ENCODE measurements at places on chromosomes 4 and X. TPM values are rescaled to one million over a fixed set of nuclear protein-coding genes. Genes with fewer than 3 reads are reported as not detected.
A peak's percentile ranks its signal among the peaks of the same experiment; 100 is the strongest.

DNA sequence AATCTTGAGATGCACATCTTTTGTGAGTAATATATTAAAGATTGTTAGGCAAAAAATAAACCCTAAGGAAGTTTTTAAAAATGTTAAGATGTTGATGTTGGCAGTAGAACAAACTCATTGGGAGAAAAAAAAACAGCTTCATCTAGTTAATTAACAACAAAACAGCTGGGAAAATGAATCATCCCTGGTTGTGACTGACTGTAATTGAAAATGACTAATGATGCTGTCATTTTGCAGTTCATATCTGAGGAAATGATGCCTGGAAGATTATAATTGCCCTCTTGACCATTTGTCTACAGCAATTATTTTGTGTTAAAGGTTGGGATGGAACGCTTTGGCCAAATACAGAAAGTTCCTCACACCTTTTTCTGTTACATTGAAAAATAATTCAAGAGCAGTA lies 760.4 kb upstream of the FTHL17 start:
- no peak overlapping the region for H3K4me3 ChIP-seq
- H3K27ac ChIP-seq, result no peak overlapping the region
- no peaks in the 10 kb centered on the region for H3K27me3 ChIP-seq

DNA sequence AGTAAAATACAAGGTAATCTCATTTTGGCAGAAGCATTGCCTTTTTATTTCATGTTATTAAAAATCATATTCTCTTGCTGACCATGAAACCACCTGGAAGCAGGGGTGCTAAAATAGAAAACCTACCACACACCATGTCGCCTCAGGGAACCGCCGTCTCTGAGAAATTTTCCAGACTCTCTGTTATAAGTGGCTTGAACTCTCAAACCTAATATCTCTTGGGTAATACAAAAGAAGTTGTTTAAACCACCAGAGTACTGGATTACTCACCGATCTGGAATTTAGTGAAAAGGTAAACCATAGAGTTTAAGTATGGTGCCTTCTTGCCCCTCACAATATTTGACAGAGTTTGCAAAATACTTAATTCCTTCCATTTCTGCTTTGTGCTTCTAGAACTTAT lies 27.7 kb downstream of the ENPP6 start:
- no peak for DNase-seq
- H3K36me3 ChIP-seq, result no peaks in the 10 kb centered on the region
- H3K27me3 ChIP-seq, result no peaks in the 10 kb centered on the region
- no peaks in the 10 kb centered on the region for H3K4me1 ChIP-seq

Gene DDX53
- not detected for total RNA-seq

- H3K36me3 ChIP-seq, result no peaks in the 10 kb centered on the region
- no peak for DNase-seq
- H3K27ac ChIP-seq, result peak overlapping the region; percentile 96
- H3K4me3 ChIP-seq, result no peak overlapping the region
Measured at GRCh38 chr4:169137558-169137920, 127.5 kb upstream of the CBR4 start.

- H3K4me1 ChIP-seq, result no peaks in the 10 kb centered on the region
- H3K4me3 ChIP-seq, result peak within 1 kb of the TSS; percentile 24
- H3K36me3 ChIP-seq, result no peaks in the 10 kb centered on the region
Measured at GRCh38 chr4:76434901-76435527, at the start of gene SHROOM3. TSS of gene SHROOM3 (plus strand) at chr4:76435229. CDS start at chr4:76436053, 824 bp downstream.

Gene LNX1
- total RNA-seq, result 34.3 TPM

Gene ZNF711
- 9.6 TPM for total RNA-seq

GRCh38 chr4:139656614-139657486 lies 8.8 kb upstream of the MGST2 start:
- no peak overlapping the region for H3K27ac ChIP-seq
- H3K27me3 ChIP-seq, result no peaks in the 10 kb centered on the region
- no peak overlapping the region for H3K4me3 ChIP-seq
- peak; percentile 61 for DNase-seq
- peaks cover 3% of the 10 kb centered on the region for H3K4me1 ChIP-seq

- no peaks in the 10 kb centered on the region for H3K27me3 ChIP-seq
- peaks cover 32% of the 10 kb centered on the region for H3K36me3 ChIP-seq
- no peak for DNase-seq
- no peak overlapping the region for H3K4me3 ChIP-seq
- no peaks in the 10 kb centered on the region for H3K4me1 ChIP-seq
- H3K27ac ChIP-seq, result no peak overlapping the region
Measured at GRCh38 chrX:154352466-154352865, 22.0 kb downstream of the FLNA start.

DNA sequence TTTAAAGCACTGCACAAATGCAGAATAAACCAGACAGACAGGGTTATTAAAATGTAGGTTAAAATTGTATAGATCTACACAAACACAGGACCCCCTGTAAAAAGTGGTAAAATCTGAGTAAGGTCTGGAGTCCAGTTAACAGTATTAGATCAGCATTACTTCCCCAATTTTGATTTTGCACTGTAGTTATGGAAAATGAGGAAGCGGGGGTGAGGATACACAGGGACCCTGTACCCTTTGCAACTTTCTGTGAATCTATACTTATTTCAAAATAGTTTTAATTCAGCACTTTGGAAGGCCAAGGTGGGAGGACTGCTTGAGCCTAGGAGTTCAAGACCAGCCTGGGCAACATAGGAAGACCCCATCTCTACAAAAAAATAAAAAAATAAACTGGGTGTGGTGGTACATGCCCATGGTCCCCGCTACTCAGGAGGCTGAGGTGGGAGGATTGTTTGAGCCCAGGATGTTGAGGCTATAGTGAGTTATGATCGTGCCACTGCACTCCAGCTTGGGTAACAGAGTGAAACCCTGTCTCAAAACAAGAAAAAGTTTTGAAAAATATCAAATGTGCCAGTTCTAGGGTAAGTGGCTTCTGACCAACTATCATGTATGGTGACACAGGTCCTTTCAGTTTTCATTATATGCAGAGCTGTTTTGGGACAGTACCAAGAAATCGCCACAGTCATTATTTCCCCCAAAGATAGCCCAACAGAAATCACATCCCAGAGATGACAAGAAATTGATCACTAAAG lies 17.7 kb downstream of the SEL1L3 start:
- no peaks in the 10 kb centered on the region for H3K36me3 ChIP-seq
- no peak for DNase-seq
- H3K27me3 ChIP-seq, result no peaks in the 10 kb centered on the region
- H3K4me3 ChIP-seq, result no peak overlapping the region

Gene RASGEF1B
- 7.0 TPM for total RNA-seq

Gene MTNR1A
- total RNA-seq, result not detected

Gene CXCR3
- total RNA-seq, result 0.42 TPM

GRCh38 chr4:163758032-163758431 lies 263.5 kb downstream of the TMA16 start:
- no peak overlapping the region for H3K4me3 ChIP-seq
- no peaks in the 10 kb centered on the region for H3K27me3 ChIP-seq
- no peaks in the 10 kb centered on the region for H3K36me3 ChIP-seq
- H3K4me1 ChIP-seq, result no peaks in the 10 kb centered on the region
- DNase-seq, result no peak

Gene FGD1
- 3.0 TPM for total RNA-seq

DNA sequence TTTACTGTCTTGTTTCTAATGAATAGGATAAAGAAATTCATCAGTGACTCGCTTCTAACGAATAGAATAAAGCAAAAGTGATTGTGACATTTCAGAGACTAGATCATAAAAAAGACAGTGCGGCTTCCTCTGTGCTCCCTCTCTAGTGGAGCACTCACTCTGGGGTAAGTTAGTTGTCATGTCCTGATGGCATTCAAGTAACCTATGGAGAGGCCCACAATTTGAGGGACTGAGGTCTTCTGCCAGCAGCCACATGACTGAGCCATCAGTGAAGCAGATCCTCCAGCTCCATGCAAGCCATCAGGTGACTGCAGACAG lies 72.4 kb downstream of the YIPF6 start:
- no peak for DNase-seq
- H3K36me3 ChIP-seq, result no peaks in the 10 kb centered on the region
- no peaks in the 10 kb centered on the region for H3K4me1 ChIP-seq
- no peak overlapping the region for H3K27ac ChIP-seq
- H3K27me3 ChIP-seq, result no peaks in the 10 kb centered on the region
- no peak overlapping the region for H3K4me3 ChIP-seq

Gene TLR7
- 0.67 TPM for total RNA-seq

DNA sequence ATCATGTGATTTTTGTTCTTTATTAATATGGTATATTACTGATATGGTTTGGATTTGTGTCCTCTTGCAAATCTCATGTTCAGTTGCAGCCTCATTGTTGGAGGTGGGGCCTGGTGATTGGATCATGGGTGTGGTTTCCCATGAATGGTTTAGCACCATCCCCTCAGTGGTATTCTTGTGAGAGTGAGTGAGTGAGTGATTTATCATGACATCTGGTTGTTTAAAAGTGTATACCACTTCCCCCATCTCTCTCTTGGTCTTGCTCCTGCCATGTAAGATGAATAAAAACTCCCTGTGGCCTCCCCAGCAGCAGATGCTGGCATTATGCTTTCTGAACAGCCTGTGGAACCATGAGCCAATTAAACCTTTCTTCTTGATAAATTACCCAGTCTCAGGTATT lies 111.5 kb downstream of the TAB3 start:
- no peak overlapping the region for H3K27ac ChIP-seq
- no peaks in the 10 kb centered on the region for H3K27me3 ChIP-seq
- H3K4me1 ChIP-seq, result no peaks in the 10 kb centered on the region
- DNase-seq, result no peak
- H3K36me3 ChIP-seq, result no peaks in the 10 kb centered on the region

DNA sequence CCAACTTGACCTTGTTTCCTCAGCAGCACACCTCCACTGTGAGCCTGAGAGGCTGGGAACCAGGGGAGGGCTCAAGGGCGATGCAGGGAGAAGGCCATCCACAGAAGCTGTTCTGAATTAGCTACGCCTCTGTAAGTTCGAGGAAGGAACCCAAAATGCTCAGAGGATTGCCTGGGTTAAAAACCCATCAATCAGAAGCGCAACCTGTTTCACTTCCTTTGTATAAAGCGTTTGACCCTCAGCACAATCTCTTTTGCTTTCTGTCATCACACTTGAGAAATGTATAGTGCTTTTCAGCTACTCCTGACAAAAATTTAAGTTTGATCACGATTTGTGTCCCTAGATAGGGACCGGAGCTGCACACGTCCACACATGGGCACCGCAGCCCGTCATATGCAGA lies 48.0 kb upstream of the MAP3K15 start:
- H3K27me3 ChIP-seq, result no peaks in the 10 kb centered on the region
- no peak overlapping the region for H3K4me3 ChIP-seq
- no peak for DNase-seq
- H3K4me1 ChIP-seq, result no peaks in the 10 kb centered on the region
- H3K27ac ChIP-seq, result no peak overlapping the region

DNA sequence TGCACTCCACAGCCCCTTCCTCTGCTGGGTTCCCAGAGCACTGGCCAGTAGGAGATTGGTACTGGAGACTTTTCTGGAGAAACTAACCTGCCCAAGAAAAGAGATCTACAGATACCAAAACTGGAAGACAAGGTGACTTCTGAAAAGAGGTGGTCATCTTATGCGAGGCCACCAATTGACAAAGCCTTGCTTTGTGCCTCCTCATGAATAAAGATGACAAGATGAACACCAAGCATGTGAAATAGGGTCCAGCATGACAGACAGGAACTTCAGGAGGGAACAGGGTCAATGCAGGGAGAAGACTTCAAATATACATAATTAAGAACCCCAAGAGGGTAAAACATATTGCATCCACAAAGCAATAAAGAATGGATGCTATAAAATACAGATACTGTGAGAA lies 137.9 kb downstream of the APBB2 start:
- DNase-seq, result no peak
- H3K36me3 ChIP-seq, result no peaks in the 10 kb centered on the region
- no peak overlapping the region for H3K4me3 ChIP-seq

DNA sequence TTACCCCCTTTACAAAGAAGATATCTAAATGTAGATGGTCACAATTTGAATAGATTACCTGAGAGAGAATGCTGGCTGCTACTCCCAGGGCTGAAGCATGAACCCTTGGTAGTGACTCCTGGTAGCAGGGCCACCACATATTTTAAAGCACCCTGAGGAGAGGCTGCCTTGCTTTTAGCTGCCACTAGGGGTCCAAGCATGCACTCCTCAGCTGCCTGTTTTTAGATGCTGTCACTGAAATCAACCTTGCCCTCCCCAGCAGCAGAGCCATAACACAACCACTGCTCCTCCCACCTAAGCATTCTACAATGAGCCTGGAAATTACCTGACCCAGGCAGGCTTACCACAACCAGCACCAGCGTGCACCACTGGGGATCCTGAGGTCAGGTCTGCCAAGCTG lies 850.9 kb downstream of the FAM133A start:
- H3K4me3 ChIP-seq, result no peak overlapping the region
- no peaks in the 10 kb centered on the region for H3K36me3 ChIP-seq
- no peaks in the 10 kb centered on the region for H3K27me3 ChIP-seq

DNA sequence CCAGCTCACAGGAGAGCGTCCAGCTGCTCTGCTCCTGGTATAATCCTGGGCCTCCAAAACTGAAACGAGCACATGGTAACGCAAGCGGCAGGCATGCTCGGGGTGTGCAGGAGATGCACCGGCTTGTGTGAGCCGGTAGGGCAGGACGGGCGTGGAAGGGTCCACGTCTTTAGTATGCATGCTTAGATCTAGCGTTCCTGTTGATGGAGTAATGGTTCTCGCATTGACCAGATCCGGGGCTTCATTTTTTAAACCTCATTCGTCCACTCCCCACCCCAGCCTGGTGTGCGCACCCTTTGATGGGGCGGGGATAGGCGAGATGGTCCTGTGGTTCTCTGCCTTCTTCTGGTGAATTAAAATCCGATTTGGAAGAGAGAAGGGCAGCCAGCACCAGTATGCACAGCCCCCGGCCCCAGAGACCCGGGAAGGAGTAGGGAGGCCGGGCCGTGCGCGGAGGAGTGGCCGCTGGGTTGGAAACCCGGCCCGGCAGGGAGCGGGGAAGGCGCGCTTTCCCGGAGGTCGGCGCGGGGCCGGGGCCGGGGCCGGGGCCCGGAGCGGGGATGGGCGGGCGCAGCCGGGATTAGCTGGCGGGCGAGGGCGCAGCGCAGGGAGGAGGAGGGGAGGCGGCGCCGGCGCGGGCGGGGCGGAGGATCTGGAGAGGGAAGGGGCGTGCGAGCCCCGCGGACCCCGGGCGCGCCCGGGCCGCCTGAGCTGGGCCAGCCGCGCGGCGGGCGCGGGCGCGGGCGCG lies 39.9 kb downstream of the FAM149A start:
- no peaks in the 10 kb centered on the region for H3K4me1 ChIP-seq
- H3K27ac ChIP-seq, result peak overlapping the region; percentile 65
- peak overlapping the region; percentile 43 for H3K4me3 ChIP-seq
- DNase-seq, result peak; percentile 41
- H3K27me3 ChIP-seq, result no peaks in the 10 kb centered on the region

DNA sequence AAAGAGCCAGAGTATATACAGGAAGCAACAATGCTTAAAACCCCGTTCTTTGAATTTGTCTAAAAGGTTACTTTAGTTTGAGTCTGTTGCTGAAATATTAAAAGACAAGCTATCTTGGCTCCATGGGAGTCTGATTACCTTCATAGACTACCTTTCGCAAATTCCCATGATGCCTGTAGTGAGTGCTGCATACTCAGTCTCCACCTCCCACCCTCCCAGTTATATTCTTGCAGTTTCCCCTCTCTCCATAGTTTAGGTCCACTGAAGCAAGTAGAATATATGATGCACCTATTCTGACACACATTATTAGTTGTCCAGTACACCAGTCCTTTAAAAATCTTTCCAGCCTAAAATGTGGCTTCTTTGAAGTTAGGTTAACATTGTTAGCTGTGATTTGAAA lies 2.4 kb downstream of the CNKSR2 start:
- no peak overlapping the region for H3K4me3 ChIP-seq
- no peak for DNase-seq
- no peaks in the 10 kb centered on the region for H3K4me1 ChIP-seq

Gene LRP2BP
- total RNA-seq, result 3.1 TPM

Gene CPE
- 334 TPM for total RNA-seq

Gene RPGR
- 36.9 TPM for total RNA-seq

Gene ZFP42
- not detected for total RNA-seq
